ENCODE measurements at places on chromosomes 2 and 18. TPM values are rescaled to one million over a fixed set of nuclear protein-coding genes. Genes with fewer than 3 reads are reported as not detected.

SLC16A14 gene
- 0.49 TPM for total RNA-seq

TWIST2 gene
- total RNA-seq, result 15.8 TPM

ELOA2 gene
- not detected for total RNA-seq

DSC3 gene
- 0.09 TPM for total RNA-seq

RFTN2 gene
- 16.4 TPM for total RNA-seq

GTF2A1L gene
- not detected for total RNA-seq

PIGN gene
- total RNA-seq, result 32.7 TPM
